ENCODE measurements at places on chromosomes 13 and 19.
A peak's percentile ranks its signal among the peaks of the same experiment; 100 is the strongest.

DNA sequence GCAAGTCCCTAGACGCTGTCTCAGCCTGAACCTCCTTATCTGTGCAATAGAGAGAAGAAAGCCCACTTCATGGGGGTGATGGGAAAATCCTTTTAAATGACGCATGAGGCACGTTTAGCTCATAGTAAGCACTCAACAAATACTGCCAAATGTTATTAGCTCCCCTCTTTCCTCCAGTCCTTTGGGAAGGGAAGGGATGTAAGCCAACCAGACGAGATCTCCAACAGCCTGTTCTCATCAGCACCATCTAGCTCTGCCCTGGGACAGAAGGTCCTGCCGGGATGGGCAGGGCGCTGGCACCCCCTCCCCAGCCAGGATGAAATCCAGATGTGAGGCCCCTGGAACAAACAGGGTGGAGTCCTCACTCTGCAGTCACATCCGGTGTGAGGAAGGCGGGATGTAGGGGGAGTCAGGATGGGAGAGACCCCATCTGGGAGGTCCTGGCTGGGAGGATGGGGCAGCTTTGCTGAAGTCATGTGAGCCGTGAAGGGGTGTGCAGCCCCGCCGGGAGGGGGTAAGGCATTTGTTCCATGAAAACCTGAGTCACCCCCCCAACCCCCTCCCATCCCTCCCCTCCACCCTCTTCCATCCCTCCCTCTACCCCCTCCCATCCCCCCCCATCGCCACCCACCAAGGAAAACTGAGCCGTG, 4.6 kb downstream of the S1PR2 start:
- peak; percentile 72 for DNase-seq
- H3K4me1 ChIP-seq = peaks cover 64% of the 10 kb centered on the region
- H3K27ac ChIP-seq = peak overlapping the region; percentile 82
- H3K36me3 ChIP-seq = peaks cover 28% of the 10 kb centered on the region

GRCh38 chr13:97359181-97360057, 74.5 kb upstream of the RAP2A start:
- H3K4me3 ChIP-seq = no peak overlapping the region
- no peaks in the 10 kb centered on the region for H3K27me3 ChIP-seq
- no peak overlapping the region for H3K27ac ChIP-seq
- no peaks in the 10 kb centered on the region for H3K36me3 ChIP-seq
- DNase-seq = peak; percentile 84

DNA sequence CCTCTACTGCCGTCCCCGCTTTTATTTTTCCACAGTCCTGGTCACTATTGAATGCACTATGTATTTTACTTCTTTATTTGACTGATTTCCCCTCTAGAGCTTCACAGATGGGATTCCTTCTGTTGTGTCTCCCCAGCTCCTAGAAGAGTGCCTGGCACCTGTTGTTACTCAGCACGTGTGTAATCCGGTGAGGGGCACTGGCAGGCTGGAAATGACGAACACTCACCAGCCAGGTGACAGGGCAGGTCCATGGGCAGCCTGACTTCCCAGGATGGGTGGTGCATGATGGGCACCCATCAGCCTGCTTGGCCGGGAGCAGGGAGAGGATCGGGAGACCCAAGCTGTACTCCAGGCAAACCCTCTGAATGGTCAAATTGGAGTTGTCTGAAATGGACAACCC, 67.2 kb downstream of the CEBPG start:
- no peak for DNase-seq
- no peaks in the 10 kb centered on the region for H3K36me3 ChIP-seq
- no peak overlapping the region for H3K27ac ChIP-seq

DNA sequence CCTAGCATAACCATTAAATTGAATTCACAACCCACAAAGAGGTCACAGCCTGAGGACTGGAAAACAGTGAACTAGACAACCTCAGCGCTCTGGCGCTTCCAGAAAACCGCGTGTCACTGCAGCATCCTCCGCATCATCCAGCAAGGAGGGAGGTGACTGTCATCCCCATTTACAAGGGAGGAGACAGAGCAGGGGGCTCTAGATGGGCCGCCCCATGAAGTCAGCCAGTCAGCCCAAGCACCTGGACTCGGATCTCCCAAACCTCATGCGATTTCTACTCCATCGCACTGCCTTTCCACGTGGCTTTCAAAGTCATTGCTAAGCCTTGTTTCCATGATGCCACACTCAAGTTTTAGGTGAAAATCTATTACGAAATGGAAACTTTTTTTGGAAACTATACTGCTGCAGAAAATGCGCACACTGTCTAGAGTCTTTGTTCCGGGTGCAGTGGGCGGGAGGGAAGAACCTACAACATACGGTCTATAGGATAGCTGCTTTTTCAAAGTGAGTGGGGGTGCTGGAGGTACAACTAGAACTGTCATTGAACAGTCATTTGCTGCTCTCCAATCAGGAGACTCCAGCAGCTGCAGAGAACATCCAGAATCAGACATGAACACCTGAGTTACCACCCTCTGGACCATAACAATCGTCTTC, 2.8 kb downstream of the AP3D1 start:
- no peaks in the 10 kb centered on the region for H3K27me3 ChIP-seq
- no peak overlapping the region for H3K27ac ChIP-seq
- no peaks in the 10 kb centered on the region for H3K36me3 ChIP-seq
- no peak for DNase-seq
- no peak overlapping the region for H3K4me3 ChIP-seq
- H3K4me1 ChIP-seq = peaks cover 57% of the 10 kb centered on the region

- peaks cover 27% of the 10 kb centered on the region for H3K4me1 ChIP-seq
- no peaks in the 10 kb centered on the region for H3K36me3 ChIP-seq
- H3K27me3 ChIP-seq = no peaks in the 10 kb centered on the region
- peak; percentile 23 for DNase-seq
- H3K4me3 ChIP-seq = peak within 1 kb of the TSS; percentile 49
Measured at GRCh38 chr13:93226623-93227279, at the start of gene GPC6. TSS of gene GPC6 (plus strand) at chr13:93226807.

GRCh38 chr13:50224534-50224933, 209.3 kb downstream of the KCNRG start:
- no peaks in the 10 kb centered on the region for H3K36me3 ChIP-seq
- DNase-seq = no peak
- no peaks in the 10 kb centered on the region for H3K4me1 ChIP-seq
- no peak overlapping the region for H3K27ac ChIP-seq
- H3K4me3 ChIP-seq = no peak overlapping the region

DNA sequence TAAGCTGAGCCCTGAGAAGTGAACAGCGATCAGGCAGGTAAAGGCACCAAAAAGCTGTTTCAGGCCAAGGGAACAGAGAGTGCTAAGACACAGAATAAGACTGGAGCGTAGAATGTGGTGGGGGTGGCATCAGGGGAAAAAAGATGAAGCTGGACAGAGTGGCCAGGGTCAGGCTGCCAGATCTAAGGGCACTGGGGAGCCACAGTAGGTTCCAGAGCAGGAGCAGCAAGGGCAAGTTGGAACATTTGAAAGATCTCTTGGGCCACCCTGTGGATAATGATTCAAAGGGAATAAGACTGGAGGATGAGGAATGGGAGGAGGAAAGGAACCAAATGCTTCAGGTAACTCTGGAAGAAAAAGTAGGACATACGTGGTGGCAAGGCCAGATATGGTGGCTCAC, 6.5 kb upstream of the PLIN3 start:
- H3K27ac ChIP-seq = no peak overlapping the region
- no peaks in the 10 kb centered on the region for H3K36me3 ChIP-seq
- DNase-seq = no peak

DNA sequence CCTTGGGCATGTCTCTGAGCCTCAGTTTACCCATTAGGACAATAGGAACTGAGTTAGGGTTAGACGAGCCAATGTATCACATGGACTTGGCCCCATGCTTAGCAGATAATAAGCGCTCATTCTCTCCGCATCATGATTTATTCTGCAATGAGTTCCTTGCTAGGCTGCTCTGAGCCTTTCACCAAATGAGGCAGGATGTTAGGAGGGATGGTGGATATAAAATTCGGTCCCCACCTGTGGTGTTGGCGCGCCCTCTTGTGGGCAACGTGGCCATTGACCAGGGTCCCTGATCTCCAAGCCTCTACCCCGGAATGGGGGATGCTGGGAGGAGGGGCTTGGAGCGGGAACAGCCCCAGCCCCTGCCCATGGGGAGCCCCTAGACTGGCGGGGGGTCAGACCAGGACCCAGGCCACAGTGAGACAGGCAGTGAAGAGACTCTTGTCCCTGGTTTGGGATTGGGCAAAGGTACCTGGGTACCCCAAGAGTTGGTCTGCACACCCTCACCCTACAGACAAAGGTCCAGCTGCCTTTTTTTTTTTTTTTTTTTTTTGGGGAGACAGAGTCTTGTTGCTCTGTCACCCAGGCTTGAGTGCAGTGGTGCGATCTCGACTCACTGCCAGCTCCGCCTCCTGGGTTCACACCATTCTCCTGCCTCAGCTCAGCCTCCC, 43.9 kb downstream of the CERS4 start:
- peaks cover 3% of the 10 kb centered on the region for H3K4me1 ChIP-seq
- no peak overlapping the region for H3K27ac ChIP-seq
- no peaks in the 10 kb centered on the region for H3K27me3 ChIP-seq
- no peak overlapping the region for H3K4me3 ChIP-seq
- peak; percentile 76 for DNase-seq

DNA sequence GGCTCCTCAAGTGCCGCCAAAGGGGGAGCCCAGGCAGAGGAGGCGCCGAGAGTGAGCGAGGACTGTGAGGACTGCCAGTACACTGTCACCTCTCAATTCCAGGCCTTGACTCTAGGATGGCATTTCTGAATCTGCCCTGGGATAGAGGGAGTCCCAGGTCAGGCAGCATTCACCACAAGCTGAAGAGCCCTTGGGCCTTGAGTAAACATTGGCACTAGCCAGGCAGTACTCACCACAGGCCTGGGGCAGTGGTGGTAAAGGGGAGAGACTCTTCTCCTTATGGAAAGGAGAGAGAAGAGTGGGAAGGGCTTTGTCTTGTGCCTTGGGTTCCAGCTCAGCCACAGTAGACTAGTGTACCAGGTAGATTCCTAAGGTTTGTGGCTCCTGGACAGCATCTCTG, 39.7 kb upstream of the HTR2A start:
- H3K36me3 ChIP-seq = no peaks in the 10 kb centered on the region
- no peak overlapping the region for H3K4me3 ChIP-seq
- H3K27me3 ChIP-seq = no peaks in the 10 kb centered on the region

- no peaks in the 10 kb centered on the region for H3K27me3 ChIP-seq
- H3K27ac ChIP-seq = no peak overlapping the region
- DNase-seq = no peak
Measured at GRCh38 chr19:51607077-51607476, 23.1 kb downstream of the SIGLEC5 start.

Data from tibial nerve (tissue), 4 donors.